ENCODE measurements at places on chromosomes 2 and 18.

DNA sequence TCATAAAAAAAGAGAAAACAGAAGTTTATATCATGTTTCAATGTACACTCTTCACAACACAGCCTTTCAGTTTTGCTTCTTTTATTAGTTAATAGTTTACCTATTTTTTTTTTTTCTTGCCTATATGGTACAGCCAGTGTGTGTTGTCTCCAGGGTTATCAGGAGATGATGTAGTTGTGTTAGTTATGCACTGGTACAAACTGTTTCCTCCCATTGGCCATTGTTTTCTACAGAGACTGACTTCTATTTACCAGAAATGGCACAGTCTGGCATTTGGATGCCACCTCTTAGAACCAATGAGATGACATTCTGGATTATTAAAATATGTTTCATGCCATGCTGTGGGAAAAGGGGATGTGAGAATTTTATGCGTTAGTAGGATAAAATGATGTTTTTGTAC lies 339.4 kb downstream of the PLCL1 start:
- peaks cover 4% of the 10 kb centered on the region for H3K4me1 ChIP-seq
- H3K36me3 ChIP-seq, result no peaks in the 10 kb centered on the region
- no peak overlapping the region for H3K4me3 ChIP-seq

DNA sequence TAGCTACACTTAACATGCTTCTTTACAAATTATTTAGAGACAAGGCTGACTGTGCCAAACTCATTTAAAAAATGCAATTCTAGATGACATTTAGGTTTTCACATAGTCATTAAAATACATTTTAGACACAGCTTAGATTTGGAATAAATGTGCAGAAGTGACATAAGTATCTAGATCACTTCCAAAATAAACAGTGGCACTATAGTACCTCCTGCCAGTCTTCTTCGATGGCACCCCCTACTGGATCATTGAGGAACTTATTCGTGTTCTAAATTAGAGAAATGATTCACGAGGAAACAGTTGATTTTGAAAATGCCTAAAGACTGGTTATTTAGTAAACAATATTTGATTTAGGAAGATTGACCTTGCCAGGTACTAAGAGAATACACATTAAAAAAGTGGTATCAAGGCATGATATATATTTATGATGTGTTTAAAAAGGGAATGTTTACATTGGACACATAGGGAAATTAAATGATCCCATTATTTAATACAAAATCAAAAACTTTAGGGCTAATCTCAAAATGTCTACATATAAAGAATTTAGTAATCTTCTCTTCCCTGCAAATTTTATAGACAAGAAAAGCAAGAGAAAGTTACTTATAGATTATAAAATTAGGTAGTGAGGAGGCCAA lies 323.9 kb downstream of the XIRP2 start:
- no peaks in the 10 kb centered on the region for H3K27me3 ChIP-seq
- H3K27ac ChIP-seq, result no peak overlapping the region
- no peaks in the 10 kb centered on the region for H3K4me1 ChIP-seq
- H3K4me3 ChIP-seq, result no peak overlapping the region
- no peak for DNase-seq

- peaks cover 7% of the 10 kb centered on the region for H3K4me1 ChIP-seq
- no peak within 1 kb of the TSS for H3K4me3 ChIP-seq
- H3K36me3 ChIP-seq, result no peaks in the 10 kb centered on the region
- no peak within 1 kb of the TSS for H3K27ac ChIP-seq
- DNase-seq, result no peak
Observed at GRCh38 chr2:37188570-37188969, at the start of gene SULT6B1. Gene SULT6B1, minus strand, starts transcription at chr2:37188670. Its CDS starts 30 bp downstream, at chr2:37188640.

- no peak overlapping the region for H3K4me3 ChIP-seq
- no peak overlapping the region for H3K27ac ChIP-seq
- H3K27me3 ChIP-seq, result no peaks in the 10 kb centered on the region
- DNase-seq, result no peak
Observed at GRCh38 chr2:16093639-16094529, 153.5 kb downstream of the MYCN start.

- H3K27me3 ChIP-seq, result no peaks in the 10 kb centered on the region
- no peak for DNase-seq
- H3K36me3 ChIP-seq, result no peaks in the 10 kb centered on the region
- H3K27ac ChIP-seq, result no peak overlapping the region
- no peak overlapping the region for H3K4me3 ChIP-seq
Observed at GRCh38 chr2:29603341-29603740, 318.0 kb downstream of the ALK start.

GRCh38 chr2:230254152-230254881 lies 28.8 kb downstream of the SP140 start:
- peaks cover 27% of the 10 kb centered on the region for H3K36me3 ChIP-seq
- H3K4me3 ChIP-seq, result no peak overlapping the region
- H3K4me1 ChIP-seq, result peaks cover 12% of the 10 kb centered on the region
- peak; percentile 45 for DNase-seq
- H3K27me3 ChIP-seq, result no peaks in the 10 kb centered on the region

GRCh38 chr2:174981331-174981730 lies 23.9 kb downstream of the CHN1 start:
- H3K27ac ChIP-seq, result no peak overlapping the region
- H3K4me3 ChIP-seq, result no peak overlapping the region
- no peaks in the 10 kb centered on the region for H3K36me3 ChIP-seq
- no peaks in the 10 kb centered on the region for H3K4me1 ChIP-seq
- H3K27me3 ChIP-seq, result peaks cover 13% of the 10 kb centered on the region

DNA sequence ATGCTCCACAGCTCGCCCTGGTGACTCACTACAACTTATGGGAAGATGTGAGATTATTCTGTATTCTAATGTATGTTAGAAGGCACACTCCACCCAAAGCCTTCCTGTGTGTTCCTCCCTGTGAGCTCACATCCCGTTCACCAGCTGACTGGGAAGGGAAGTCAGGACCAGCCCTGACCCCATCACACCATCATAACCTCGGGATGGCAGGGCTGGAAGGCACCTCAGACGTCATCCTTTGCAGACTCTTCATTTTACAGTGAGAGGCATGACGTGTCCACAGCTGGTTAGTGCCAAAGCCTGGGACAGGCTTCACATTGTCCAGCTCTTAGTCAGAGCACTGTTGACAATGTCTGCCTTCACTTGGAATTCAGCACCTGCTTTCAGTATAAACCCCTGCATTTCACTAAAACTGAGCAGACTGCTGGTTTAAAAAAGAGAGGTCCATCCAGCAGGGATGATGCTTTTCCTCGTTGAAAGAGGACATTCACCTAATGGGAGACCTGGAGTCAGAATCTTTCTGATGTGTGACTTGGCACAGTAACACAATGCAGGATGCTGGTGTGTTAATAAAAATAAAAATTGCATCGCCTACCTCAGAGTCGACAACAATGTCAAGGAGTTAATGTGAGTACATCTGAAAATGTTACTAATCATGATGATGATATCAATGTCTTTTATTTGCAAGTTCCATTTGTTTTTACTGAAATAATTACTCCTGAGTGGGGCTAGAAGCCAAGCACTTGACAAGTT lies 418.0 kb upstream of the TNP1 start:
- H3K27me3 ChIP-seq, result no peaks in the 10 kb centered on the region
- H3K4me3 ChIP-seq, result no peak overlapping the region
- H3K4me1 ChIP-seq, result no peaks in the 10 kb centered on the region

GRCh38 chr2:98935111-98935770 lies 784 bp downstream of the CRACDL start:
- H3K27me3 ChIP-seq, result peaks cover 75% of the 10 kb centered on the region
- no peak overlapping the region for H3K27ac ChIP-seq
- peaks cover 3% of the 10 kb centered on the region for H3K36me3 ChIP-seq
- peak overlapping the region; percentile 24 for H3K4me3 ChIP-seq
- DNase-seq, result no peak

DNA sequence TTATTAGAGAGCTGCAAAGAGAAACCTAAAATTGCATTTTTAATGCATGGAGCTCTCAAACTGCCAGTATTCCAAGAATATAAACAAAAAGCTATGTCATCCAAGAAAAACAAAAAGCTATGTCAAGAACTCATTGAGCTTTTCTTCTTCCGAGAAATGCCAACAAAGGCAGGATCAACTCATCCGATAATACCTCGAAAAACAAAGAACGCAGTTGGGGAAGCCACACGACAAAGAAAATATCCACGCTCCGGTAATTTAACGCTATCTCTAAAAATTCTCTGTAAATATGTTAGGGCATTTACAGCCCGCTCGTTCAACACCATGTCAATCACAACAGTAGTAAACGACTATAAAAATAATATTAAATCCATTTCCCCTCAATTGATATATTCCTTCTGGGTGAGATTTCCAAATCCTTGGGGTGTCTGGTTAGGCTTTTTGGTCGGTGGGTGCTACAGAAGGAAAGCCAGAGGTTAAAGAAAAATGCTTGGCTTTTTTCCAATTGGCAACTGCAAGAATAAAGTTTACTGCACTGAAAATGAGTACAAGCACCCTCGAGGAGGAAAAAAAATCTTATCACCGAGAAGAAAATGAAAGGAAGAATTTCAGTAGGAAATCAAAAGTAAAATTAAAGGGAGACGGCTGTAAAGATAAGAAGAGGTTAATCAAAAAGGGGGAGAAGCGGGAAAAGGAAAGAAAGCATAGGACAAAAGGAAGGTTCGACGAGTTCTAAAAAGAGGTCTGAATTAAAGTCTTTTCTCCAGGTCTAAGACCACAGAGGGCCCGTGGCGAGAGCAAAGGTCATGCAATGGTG lies 856 bp downstream of the TIA1 start:
- peaks cover 44% of the 10 kb centered on the region for H3K4me1 ChIP-seq
- no peaks in the 10 kb centered on the region for H3K27me3 ChIP-seq
- peak overlapping the region; percentile 98 for H3K4me3 ChIP-seq
- DNase-seq, result no peak

- no peak overlapping the region for H3K4me3 ChIP-seq
- H3K27ac ChIP-seq, result no peak overlapping the region
- H3K36me3 ChIP-seq, result no peaks in the 10 kb centered on the region
- H3K27me3 ChIP-seq, result no peaks in the 10 kb centered on the region
- no peaks in the 10 kb centered on the region for H3K4me1 ChIP-seq
Observed at GRCh38 chr2:18749912-18750526, 160.7 kb upstream of the NT5C1B start.

DNA sequence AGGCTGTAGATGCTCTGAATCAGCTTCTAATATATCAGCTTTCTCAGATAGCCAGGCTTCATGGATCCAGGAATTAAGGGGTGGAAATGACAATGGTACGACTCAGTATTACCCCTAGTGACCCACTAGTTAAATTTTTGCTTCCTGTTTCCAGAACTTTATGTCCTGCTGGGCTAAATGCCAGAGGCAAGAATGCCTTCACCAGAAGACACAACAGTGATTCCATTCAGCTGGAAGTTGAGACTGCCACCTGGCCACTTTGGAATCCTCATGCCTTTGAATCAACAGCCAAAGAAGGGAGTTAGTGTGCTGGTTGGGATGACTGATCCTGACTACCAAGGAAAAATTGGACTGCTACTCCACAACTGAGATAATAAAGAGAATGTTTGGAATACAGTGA lies 239.1 kb downstream of the ASXL3 start:
- DNase-seq, result no peak
- H3K4me1 ChIP-seq, result no peaks in the 10 kb centered on the region
- H3K4me3 ChIP-seq, result no peak overlapping the region
- H3K27ac ChIP-seq, result no peak overlapping the region

GRCh38 chr18:70335892-70336726 lies 47.3 kb downstream of the SOCS6 start:
- no peaks in the 10 kb centered on the region for H3K36me3 ChIP-seq
- H3K27ac ChIP-seq, result no peak overlapping the region
- no peaks in the 10 kb centered on the region for H3K4me1 ChIP-seq
- no peak overlapping the region for H3K4me3 ChIP-seq
- DNase-seq, result no peak

DNA sequence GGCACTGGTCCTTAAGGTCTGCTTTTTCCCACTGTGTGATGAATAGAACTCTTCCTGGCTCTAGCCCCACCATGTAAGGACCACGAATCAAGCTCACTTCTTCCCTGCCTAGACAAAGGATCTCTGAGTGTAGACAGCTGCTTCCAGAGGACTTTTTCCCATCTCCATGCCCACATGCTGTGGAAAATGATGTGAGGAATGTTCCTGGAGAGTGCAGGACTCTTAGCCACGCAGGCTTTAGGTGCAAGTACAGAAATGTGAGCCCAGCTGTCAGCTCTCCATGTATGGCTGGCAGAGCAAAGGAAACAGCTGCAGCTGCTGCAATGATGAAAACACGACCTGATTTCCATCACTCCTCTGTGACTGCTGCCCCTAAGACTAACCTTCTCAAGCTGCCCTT lies 35.5 kb downstream of the NXPH2 start:
- H3K27ac ChIP-seq, result no peak overlapping the region
- H3K36me3 ChIP-seq, result no peaks in the 10 kb centered on the region
- DNase-seq, result no peak
- H3K4me1 ChIP-seq, result no peaks in the 10 kb centered on the region
- H3K4me3 ChIP-seq, result no peak overlapping the region

- H3K27ac ChIP-seq, result no peak overlapping the region
- no peaks in the 10 kb centered on the region for H3K36me3 ChIP-seq
Observed at GRCh38 chr2:67777010-67777409, 285.8 kb downstream of the C1D start.

DNA sequence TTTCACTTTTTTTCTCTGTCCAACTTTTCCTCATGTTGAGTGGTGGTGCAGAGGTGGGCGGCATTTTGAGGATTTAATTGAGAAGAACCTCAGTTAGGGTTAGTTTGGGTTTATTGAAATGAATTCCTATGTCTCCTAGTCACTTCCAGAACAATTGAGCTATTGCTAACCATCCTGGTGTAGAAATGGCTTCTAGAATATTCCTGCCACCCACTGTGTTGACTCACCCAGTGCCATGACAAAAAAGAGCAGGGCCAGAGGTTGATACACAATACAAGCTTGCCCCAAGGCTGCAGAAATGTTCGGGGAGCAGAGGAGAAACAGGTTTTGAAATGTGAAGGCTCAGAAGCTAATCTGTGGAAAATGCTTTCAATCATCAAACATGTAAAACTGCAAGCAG lies 167.1 kb upstream of the TRIB2 start:
- H3K4me3 ChIP-seq, result no peak overlapping the region
- no peaks in the 10 kb centered on the region for H3K27me3 ChIP-seq
- no peak for DNase-seq
- peaks cover 7% of the 10 kb centered on the region for H3K4me1 ChIP-seq

DNA sequence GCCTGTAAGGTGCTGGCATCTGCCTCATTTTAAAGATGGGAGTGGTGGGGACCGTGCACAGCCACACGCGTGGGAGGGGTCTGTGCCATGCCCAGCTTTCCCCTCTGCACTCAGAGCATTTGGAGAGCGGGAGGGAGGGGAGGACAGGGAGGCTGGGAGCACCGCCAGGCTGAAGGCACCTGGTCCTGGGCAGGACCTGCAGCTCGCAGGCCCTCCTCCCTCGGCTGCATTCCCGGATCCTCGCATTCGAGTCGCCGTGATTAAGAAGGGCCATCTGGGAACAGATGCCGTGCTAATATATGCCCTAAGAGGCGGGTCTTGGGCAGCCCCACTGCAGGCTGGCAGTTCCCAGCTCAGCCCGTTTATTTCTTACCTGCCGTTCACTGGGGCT lies 84.0 kb downstream of the PTGR3 start:
- no peaks in the 10 kb centered on the region for H3K36me3 ChIP-seq
- H3K4me3 ChIP-seq, result no peak overlapping the region
- peaks cover 2% of the 10 kb centered on the region for H3K27me3 ChIP-seq

- no peak for DNase-seq
- H3K27me3 ChIP-seq, result no peaks in the 10 kb centered on the region
- H3K36me3 ChIP-seq, result no peaks in the 10 kb centered on the region
- H3K4me1 ChIP-seq, result no peaks in the 10 kb centered on the region
- H3K4me3 ChIP-seq, result no peak overlapping the region
Observed at GRCh38 chr18:27278131-27278530, 93.0 kb upstream of the CHST9 start.

Data from activated CD4-positive, alpha-beta memory T cell treated with anti-CD3 and anti-CD28 coated beads, Interleukin-2, amount 10 ng/mL, durations not matched to agents 7 days and 5 days (primary cell).